ENCODE measurements at places on chromosomes 1 and 21.

- DNase-seq = no peak
These were observed 256.8 kb upstream of the NFIA start for GRCh38 chr1:60825593-60825992.

DNA sequence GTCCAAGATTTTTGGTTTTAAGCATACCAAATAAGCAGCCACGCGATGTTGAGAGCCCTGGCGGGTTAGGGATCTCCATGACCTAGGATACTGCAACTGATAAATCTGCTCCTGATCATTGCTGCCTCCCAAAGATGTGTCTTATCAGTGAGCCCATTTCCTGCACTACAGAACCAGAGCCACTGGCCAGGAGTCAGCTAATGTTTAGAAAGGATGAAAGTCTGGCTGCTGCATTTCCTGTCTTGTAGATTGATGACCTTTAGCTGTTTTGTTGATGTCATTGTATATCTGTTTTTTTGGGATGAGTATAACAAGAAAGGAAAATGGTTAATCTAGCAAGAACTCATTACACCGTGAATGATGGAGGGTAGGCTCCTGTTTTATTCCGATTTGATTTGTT is 74.5 kb downstream of the C1orf21 start:
- DNase-seq = no peak

- no peak for DNase-seq
These were observed 258.1 kb downstream of the SDCCAG8 start for GRCh38 chr1:243513726-243514491.

- DNase-seq = no peak
These were observed 686.9 kb upstream of the NCAM2 start for GRCh38 chr21:20311234-20311787.

- DNase-seq = no peak
These were observed 181.0 kb upstream of the KLHDC7A start for GRCh38 chr1:18299441-18300338.

DNA sequence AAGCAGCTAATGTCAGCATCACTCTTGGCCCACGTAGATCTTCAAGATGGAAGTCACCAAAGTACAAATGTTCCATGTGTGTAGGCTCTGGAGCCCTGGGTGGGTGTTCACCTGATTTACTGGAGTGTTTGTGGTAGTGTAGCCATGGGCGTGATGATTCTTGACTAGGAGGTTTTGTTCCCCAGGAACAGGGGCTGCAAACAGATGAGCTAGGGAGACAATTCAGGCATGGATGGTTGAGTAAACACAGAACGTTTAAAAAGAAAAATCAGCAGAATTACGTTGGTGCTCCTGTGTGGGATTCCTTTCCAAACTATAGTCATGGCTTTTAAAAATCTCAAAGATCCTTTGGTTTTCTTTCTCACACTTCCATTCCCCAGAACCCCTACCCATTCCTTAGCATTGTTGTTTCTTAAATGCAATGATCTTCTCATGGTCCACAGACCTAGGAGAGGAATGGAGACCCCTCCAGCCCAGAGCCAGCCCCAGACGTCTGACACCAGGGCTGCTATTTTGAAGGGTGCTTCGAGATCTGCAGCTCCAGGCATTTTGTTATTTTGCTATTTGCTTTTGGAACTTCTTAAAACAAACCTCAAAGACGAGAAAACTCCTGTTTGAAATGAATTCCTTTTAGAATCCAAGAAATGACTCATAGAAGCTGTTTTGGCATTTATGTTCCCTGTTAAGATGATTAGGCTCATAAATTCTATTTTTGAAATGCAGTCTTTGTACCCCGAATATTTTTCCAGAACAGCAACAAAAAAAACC is 115.1 kb downstream of the ETS2 start:
- no peak for DNase-seq

GRCh38 chr1:187338762-187339412 is 510.1 kb downstream of the PLA2G4A start:
- no peak for DNase-seq

DNA sequence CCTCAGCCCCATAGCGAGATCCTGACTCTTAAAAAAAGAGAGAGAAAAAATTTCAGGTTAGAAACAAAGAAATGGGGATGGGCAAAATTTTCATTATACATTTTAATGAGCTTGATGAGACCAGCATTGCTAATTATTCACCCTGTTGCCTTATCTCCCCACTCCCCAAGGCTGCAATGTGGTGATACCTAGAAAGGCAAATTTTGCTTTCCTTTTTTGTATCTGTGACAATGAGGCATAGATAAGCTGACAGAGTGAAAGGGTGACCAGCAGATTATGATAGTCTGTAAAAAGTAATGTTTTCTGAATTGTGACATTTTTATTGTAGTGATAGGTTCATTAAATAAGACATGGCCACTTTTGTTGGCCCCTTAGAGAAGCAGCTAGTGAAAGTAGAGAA is 12.9 kb downstream of the SRRM1 start:
- DNase-seq = no peak

GRCh38 chr1:59552007-59552406 is 255.1 kb downstream of the FGGY start:
- DNase-seq = no peak

DNA sequence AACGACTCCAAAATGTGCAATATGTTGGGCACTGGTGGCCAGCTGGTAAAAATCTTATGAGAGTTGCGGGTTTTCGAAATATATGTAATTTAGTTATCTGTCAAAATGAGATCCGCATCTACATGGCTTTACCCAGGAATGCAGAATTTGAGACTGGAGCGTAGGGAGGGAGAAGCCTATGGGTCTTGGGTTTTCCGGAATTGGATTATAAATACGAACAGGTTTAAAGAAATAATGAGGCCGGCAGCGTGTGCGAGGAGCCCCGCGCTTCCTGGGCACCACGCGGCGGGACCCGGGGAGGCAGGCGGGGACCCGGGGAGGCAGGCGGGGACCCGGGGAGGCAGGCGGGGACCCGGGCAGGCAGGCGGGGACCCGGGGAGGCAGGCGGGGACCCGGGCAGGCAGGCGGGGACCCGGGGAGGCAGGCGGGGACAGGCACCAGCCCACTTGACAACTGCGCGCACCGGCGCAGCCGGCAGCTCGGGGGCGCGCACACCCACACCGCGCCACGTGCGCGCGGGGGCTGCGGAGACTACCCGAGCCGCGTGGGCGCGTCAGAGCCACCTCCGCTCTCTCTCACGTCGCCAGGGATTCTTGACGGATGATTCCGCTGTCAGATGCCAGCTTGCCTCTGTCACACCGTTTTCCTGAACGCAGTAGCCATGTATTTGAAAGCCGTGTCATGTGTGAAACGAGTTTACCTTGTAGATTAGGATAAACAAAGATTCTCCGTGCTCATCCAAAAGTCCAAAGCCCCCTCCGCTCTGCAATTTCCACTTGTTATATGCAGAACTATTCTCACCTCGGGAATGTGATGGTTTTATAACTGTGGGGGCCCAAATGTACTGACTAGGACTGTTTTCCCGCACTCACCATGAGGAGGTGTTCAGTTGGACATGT is 54.3 kb upstream of the HNRNPU start:
- DNase-seq = peak; percentile 59

DNA sequence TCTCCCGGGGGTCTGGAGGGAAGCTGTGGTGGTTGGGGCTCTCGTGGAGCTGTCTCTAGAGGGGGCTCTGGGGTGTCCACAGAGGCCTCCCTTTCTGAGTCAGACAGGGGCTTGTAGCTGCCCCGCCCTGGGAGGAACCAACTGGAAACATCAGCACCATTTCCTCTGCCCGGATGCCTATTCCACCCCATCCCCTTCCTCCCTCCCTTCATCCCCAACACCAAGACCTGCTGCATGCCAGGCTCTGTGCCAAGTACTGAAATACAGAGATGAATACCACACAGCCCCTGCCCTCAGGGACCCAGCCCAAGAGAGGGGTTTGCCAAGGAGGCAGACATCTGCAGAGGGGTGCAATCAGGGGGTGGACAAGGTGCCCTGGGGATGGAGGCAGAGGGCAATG is 125.6 kb upstream of the ADAR start:
- DNase-seq = no peak

DNA sequence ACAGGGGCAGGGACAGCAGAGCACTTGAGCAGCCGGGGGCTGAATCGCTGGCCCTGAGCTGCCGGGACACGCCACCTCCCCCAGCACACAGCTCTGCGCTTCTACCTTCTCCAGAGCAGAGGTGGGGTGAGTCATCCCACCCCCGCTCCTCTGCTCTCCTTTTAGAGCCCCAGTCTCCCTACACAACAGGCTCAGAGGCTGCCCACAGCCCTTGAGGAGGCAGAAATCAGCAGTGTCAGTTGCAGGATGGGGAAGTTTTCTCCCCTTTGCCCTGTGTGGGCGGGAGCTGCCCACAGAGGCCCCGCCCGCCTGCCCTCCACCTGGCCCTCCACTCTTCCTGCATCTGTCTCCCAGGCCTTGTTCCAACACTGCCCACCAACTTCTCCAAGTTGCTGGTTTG is 94.6 kb downstream of the STUM start:
- DNase-seq = peak; percentile 69

DNA sequence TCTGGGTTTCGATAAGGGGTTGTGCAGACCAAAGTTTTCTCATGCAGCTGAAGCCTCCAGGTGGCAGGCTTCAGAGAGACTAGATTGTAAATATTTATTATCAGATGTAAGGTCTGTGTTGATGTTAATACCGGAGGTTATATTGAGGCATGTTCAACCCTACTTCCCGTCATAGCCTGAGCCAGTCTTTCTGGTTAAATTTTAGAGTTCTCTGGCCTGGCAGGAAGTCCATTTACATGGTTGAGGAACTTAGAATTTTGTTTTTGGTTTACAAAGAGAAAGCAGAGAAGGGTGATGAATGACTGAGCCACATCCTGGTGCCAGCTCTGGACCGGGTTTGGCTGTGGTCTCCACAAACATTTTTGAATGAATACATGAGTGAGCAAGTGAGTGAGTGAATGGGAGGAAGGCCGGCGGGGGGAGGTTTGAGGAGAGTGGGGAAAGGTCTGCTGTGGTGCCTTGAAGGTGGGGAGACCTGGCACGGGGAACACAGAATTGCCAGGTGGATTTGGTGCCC is 218.5 kb downstream of the DISC1 start:
- DNase-seq = no peak

DNA sequence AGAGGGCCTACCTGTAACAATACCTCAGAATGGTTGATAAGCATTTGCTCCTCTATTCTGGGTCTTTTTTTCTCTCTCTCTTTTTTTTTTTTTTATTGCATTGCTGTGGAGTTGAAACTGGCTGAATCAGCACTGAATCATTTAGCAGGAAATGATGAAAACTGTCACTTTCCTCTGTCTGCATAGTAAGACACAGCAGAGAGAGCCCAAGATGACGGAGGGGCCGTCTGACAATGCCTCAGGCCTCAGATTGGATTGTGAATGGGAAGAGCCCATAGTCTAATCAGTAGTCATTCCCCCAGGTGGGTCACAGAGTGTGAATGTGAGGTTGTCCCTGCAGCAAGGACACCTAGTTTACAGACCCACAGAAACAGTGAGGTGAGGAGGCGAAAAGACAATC is 193.2 kb upstream of the PLXNA2 start:
- no peak for DNase-seq

DNA sequence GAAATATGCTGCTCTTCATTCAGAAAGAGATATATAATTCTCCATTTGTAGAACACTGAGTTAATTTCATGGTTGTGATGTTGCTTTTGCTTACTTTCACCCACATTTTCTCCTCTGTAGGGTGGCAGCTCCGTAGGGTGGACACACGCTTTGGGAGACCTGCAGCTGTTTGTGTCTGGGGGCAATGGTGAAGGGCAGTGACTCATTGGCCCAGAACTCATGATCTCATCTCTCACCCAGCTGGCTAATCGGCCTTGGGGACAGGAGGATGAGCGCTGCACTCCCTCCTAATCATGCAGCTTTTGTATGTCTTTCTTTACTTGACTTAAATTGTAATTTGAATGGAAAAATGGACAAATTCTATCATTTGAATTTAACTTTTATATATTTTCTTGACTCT is 9.6 kb downstream of the DISC1 start:
- DNase-seq = no peak

DNA sequence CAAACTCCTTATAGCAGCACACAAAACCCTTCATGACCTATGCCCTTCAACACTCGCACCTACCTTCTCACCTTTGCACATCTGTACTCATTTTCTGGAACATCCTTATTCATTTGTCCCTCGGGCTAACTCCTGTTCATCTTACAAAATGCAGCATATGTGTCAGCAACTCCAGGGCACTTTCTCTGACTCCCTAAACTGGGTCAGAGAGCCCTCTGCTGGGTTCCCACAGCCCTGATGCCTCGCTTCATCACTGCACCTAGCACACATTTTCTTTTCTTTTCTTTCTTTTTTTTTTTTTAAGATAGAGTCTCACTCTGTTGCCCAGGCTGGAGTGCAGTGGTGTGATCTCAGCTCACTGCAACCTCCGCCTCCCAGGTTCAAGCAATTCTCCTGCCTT is 54.0 kb downstream of the RAB3B start:
- DNase-seq = no peak

GRCh38 chr1:155900161-155900560 is 11.0 kb downstream of the RIT1 start:
- DNase-seq = no peak

DNA sequence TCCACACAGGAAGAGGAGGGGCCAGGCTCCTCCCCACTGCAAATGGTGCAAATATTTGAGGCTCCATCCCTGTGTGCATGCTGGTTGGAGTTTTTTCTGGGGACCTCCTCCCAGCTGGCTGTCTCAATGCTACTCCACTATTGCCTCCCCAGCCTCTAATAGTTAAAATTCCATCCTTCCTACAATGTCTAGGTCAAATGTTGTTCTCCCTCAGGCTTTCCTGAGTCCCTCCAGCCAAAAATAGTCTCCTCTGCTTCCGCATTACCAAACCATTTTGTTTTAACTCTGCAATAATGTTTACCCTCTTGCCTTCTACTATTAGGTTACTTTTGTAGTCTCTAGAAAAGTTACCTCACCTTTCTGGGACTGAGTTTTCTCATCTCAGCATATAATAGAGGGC is 29.6 kb upstream of the FMO1 start:
- no peak for DNase-seq

GRCh38 chr1:55298167-55298894 is 83.2 kb upstream of the USP24 start:
- no peak for DNase-seq

GRCh38 chr1:110205156-110205555 is 5.0 kb upstream of the KCNC4 start:
- DNase-seq = no peak

GRCh38 chr21:27082431-27083010 is 115.6 kb upstream of the ADAMTS5 start:
- DNase-seq = no peak

DNA sequence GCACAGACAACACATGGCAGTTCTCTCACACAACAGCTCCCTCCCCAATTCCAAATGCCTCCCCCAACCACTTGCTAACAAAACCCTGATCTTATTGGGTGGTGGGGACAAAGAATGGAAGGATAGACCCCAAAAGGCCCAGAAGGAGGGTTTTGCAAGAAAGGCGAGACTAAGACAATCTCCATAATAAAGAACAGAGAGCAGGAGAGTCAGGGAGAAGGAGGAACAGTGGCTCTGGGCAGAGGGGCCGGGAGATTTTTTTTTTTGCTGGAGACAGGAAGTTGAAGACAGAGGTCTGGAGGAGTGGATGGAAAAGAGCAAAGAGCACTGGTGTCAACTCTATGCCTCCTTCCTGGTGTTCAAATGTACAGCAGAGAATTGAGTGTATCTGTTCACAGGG is 6.5 kb upstream of the C1QA start:
- DNase-seq = no peak

GRCh38 chr1:155080312-155081228 is 1.9 kb downstream of the EFNA3 start:
- no peak for DNase-seq
